NCI-H1048 (cell line): ENCODE measurements at places on chromosomes 16 and 17.

DNA sequence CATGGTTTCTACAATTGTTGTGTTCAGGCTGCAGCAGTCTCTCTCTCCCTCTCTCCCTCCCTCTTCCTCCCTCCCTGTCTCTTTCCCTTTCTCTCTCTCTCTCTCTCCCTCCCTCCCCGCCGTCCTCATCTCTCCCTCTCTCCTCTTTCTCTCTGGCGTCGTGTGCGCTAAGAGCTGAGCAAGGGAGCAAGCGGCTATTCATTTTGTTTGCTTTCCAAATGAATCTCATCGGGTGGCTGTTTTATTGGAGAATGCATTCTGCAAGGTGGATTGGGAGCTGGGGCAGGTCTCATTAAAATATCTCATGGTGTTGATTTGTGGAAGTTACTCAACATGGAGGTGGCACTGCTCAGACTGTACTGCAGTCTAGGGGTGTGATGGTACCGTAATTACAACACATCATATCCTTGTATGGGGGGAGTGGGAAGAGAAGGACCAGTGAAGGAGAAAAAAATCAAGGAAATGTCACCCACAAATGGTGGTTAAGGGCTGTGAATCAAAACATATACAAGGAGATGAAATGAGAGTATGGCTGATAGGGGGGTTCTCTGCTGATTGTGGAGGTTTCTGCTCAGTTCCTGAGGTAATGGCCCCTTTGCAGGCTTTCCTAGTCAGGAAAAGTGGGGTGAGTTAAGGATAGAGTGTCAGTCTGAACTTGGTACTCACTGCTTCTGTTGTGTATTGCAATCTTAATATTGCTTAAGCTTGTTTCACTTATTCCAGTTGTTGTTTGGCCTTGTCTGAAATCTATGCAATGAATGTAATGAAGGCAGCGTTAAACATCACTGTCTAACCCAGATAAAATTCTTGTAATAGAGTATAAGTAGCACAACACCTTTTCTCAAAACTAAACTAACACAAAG lies 2.7 kb downstream of the MSL1 start:
- DNase-seq = no peak

DNA sequence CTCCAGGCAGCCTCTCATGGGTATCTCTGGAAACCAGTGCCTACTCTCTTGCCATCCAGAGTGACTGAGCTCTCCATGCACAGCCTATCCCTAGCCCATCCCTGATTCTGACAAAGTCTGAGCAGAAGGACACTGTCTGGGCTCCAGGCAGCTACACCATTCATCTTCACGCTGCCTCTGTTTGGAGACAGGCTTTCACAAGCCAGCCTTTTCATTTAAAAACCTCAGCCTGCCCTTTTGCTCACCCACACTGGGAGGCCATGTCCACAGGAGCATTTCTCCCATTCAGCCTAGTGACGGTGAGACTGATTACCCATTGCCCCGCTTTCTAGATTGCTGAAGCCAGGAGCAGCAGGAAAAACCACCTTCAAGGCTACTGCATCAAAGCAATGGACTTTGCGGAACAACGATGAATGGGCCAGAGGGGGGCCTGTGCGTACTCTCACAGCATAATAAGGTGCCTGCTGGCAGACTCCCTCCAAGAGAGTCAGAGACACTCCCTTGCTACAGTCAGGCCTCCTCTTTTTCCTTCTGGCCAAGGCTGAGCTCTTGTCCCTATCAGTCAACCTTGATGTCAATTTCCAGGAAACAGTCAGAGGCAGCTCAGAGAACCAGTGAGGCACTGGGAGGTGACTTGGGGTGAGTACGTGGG lies 24.7 kb upstream of the CDH13 start:
- DNase-seq = no peak

GRCh38 chr17:80527016-80527645 lies 17.5 kb upstream of the RPTOR start:
- no peak for DNase-seq

DNA sequence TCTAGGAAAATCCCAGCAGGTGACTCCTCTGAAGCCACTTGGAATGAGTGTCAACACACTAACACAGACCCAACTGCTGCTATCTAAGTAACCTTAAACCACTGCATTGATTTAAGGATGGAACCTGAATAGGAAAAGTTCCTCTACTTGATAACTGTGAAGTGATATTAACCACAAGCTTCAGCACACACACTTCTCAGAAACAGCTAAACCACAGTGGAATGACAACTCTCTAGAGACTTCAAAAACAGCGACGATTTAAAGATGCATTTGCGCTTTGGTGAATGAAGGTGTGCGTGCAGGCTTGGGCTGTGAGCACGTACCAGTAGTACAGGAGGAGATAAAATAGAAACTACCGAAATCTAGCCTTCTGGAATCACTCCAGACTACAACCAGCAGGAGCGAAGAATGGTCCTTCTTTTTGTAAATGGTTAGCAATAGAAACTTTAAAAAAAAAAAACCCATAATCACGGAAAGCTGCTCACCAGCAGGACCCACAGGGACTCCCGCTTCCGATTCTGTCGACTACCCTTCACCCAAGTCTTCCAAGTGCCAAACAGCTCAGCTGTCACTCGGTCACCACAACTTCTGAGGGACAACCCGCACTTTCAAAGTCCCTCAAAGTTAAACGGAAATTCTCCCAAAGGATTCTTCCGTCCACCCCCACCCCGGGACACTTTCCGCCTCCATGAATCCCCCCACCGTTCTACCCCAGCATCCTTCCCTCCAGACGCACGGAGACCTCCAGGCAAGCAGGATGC lies 137.7 kb upstream of the CORO6 start:
- no peak for DNase-seq

- no peak for DNase-seq
Observed at GRCh38 chr16:79318143-79318899, 282.2 kb downstream of the MAF start.

GRCh38 chr17:46195217-46195855 lies 2.1 kb upstream of the KANSL1 start:
- no peak for DNase-seq

DNA sequence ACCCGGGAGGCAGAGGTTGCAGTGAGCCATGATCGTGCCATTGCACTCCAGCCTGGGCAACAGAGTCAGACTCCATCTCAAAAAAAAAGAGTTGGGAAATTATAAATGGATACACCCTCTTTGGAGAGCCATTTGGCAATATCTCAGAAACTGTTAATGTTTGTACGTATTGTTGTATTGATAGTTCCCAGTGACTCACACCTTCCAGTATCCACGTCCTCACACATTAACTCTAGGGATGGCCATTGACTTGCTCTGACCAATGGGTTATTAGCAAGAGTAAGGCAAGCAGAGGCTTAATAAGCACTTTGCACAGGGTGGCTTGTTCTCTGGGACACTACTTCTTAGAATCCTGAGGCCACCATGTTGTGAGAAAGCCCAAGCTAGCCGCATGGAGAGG lies 107.6 kb upstream of the LHX1 start:
- no peak for DNase-seq

DNA sequence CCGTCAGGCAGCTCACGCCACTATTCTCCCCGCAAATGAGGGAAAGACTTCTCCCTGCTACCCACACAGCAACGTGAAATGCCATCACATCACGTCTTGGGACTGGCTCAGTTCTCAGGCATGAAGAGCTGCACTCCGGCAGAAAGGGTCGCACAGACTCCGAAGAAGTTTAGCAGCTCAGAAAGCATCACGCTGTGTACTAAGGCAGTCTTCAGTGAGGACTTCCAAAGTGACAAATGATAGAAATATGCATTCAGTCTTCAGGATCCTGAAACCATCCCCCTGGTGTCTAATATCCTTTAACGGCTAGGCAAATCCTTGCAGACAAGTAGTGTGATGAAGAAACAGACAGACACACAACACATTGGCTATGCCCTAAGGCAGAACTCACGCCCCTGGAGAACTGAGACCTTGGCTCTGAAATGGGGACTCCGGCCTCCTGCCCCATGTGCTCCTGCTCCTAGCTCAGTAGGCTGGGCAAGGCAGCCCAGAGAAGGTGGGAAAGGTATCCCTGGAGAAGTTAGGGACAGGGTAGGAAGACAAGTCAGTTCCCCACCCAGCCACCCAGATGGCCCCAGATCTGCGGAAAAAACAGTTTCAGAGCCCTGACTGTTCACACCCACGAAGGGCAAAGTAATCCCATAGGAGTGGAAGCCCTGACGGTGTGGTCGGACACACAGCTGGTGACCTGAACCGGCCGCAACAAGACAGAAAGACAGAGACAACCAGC lies 1.6 kb downstream of the XYLT1 start:
- no peak for DNase-seq

DNA sequence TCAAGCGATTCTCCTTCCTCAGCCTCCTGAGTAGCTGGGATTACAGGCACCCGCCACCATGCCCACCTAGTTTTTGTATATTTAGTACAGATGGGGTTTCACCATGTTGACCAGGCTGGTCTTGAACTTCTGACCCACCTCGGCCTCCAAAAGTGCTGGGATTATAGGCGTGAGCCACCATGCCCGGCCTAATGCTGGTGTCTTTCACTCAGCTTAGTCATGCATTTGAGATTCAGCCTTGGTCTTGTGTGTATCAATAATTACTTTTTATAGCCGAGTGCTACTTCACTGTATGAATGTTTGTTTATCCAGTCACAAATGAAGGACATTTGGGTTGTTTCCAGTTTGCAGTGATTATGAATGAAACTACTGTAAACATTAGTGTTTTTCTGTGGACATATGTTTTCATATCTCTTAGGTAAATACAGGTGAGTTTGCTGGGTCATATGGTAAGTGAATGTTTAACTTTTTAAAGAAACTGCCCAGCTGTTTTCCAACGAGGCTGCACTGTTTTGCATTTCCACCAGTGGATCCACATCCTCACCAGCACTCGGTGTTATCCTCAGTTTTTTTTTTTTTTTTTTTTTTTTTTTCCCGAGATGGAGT lies 11.0 kb upstream of the PLCG2 start:
- no peak for DNase-seq

GRCh38 chr16:66619534-66620428 lies 15.3 kb downstream of the CMTM3 start:
- DNase-seq = no peak

GRCh38 chr17:57803021-57803420 lies 46.8 kb downstream of the MRPS23 start:
- DNase-seq = no peak

DNA sequence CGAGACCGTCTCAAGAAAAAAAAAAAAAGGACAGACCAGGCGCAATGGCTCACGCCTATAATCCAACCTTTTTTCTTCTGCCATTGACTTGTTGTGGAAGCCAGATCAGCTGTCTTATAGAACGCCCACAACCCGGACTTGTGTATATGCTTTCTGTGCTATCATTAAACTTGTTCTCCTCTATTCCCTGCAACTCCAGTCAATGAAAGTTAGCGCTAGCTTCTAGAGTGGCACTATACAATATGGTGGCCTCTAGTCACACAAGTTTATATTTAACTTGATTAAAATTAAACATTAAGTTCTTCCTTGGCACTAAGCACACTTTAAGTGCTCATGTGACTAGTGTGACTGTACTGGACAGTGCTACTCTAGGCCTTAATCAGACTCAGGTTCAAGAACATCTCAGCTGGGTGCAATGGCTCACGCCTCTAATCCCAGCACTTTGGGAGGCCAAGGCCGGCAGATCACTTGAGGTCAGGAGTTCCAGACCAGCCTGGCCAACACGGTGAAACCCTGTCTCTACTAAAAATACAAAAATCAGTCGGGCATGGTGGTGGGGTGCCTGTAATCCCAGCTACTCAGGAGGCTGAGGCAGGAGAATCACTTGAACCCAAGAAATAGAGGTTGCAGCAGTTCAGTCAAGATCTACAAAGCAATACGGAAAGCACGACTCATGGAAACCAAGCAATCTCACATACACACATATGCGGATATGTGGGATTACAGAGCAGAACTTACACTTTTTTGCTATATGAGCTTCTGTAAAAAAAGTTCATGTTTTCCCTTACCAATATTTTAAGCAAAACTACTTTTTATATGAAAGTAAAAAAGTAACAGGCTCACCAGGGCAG lies 18.8 kb upstream of the GLG1 start:
- DNase-seq = no peak

DNA sequence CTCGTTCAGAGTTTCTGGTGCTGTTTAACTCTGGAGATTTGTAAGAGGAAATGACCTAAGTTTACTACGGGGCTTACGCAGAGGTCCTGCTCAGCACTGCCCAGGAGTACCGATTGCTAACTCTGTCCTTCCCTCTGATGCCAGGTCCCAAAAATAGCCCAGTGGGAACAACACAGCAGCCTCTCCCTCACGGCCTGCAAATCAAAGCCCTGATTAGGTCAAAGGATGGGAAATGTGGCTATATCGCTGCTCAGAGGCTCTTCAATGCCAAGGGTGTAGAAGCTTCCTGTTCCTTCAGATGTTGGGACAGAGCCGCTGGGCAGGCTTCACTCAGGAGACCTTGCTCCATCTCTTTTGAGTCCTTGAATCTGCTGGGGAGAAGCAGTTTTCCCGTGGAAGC lies 174.2 kb upstream of the KCNJ16 start:
- no peak for DNase-seq

GRCh38 chr16:67749436-67750078 lies 30.4 kb upstream of the GFOD2 start:
- no peak for DNase-seq

DNA sequence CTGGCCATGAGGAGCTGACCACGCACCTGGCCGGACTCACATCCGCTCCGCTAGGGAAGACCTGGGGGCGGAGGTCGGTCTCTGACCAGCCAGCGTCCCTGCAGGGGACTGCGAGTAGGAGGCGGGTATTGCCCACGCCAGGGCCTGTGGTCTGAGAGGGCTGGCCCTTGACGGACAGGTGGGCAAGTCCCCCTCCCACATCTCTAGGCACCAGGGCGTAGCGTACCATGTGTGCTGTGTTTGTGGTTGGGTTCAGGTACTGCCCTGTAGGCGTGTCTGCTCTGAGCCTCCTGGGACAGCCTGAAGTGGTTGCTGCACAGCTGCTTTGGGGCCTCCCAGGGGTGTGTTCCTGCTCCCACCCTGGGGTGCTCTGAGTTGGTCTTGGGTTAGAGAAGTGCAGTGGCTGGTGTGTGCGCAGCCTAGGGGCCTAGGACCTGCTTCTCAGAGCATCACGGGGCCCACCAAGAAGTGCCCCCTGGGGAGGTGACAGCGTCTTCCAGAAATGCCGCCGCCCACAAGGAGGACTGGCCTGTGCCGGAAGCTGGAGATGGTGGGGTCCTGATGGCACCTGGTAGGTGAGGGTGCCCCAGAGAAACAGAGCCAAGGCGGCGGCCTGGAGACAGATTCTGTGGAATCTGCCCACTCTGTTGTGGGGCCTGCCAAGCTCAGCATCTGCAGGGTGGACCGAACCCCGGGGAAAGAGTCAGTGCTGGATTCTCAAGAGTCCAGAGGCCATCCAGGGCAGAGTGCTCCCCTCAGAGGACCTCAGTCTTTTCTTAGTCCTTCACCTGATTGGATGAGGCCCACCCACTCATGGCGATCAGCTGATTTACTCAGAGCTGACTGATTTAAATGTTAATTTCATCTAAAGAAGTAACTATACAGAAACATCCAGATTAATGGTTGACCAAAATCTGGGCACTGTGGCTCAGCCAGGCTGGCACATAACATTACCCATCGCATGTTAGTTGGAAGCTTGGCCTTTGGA lies 48.3 kb downstream of the WDR45B start:
- DNase-seq = no peak
